ENCODE measurements at places on chromosomes 12 and 14. TPM values are rescaled to one million over a fixed set of nuclear protein-coding genes. Genes with fewer than 3 reads are reported as not detected.

Gene CD4
- total RNA-seq = not detected

Gene AQP5
- total RNA-seq = not detected

Gene L2HGDH
- total RNA-seq = 8.9 TPM

Gene MARK3
- total RNA-seq = 65.5 TPM

Gene SELPLG
- 0.58 TPM for total RNA-seq

All from glomerular endothelial cell (primary cell).